ENCODE measurements at places on chromosomes 2 and 18. TPM values are rescaled to one million over a fixed set of nuclear protein-coding genes. Genes with fewer than 3 reads are reported as not detected.

The COL3A1 gene
- total RNA-seq: 3,379 TPM

The SLC23A3 gene
- total RNA-seq: 1.2 TPM

The ANKAR gene
- total RNA-seq: 8.1 TPM

The SNORC gene
- 0.29 TPM for total RNA-seq

The ALPI gene
- not detected for total RNA-seq

The FAM237A gene
- not detected for total RNA-seq

The NYAP2 gene
- total RNA-seq: not detected

The LIMS4 gene
- 3.6 TPM for total RNA-seq

The REG1B gene
- total RNA-seq: not detected

The YES1 gene
- total RNA-seq: 102 TPM

The UGT1A3 gene
- not detected for total RNA-seq

The MBP gene
- total RNA-seq: 3.8 TPM

The C18orf54 gene
- 1.7 TPM for total RNA-seq

The CNRIP1 gene
- total RNA-seq: 28.1 TPM

The DCDC2C gene
- total RNA-seq: not detected

The STPG4 gene
- total RNA-seq: 0.17 TPM

The RTP5 gene
- not detected for total RNA-seq

The DNER gene
- 0.44 TPM for total RNA-seq

The GNAL gene
- 0.15 TPM for total RNA-seq

Data from smooth muscle cell of trachea (primary cell).